Posterior vena cava (tissue), 2 donors: ENCODE measurements at places on chromosomes 1 and 21. TPM values are rescaled to one million over a fixed set of nuclear protein-coding genes. Genes with fewer than 3 reads are reported as not detected.

The CD5L gene
- total RNA-seq = 0.10 TPM

The PDC gene
- not detected for total RNA-seq

The C1orf116 gene
- not detected for total RNA-seq

The LDLRAD1 gene
- total RNA-seq = not detected

The SH2D2A gene
- 3.2 TPM for total RNA-seq

The KIAA1614 gene
- 10.7 TPM for total RNA-seq

The LCE3E gene
- total RNA-seq = not detected

The PPP2R5A gene
- 38.5 TPM for total RNA-seq

The PTPN7 gene
- 1.2 TPM for total RNA-seq

The PCP4L1 gene
- total RNA-seq = 3.0 TPM

The INAVA gene
- total RNA-seq = 0.29 TPM

The SIK1 gene
- 34.9 TPM for total RNA-seq

The SPRR2B gene
- total RNA-seq = not detected

The OR2L8 gene
- total RNA-seq = not detected

The ZNF648 gene
- not detected for total RNA-seq

The TDRD10 gene
- total RNA-seq = 5.8 TPM
